ENCODE measurements at places on chromosomes 1 and 21.

- no peak overlapping the region for H3K4me3 ChIP-seq
- no peaks in the 10 kb centered on the region for H3K27me3 ChIP-seq
- no peaks in the 10 kb centered on the region for H3K4me1 ChIP-seq
- H3K27ac ChIP-seq, result no peak overlapping the region
Observed at GRCh38 chr1:224380003-224380402, 23.3 kb downstream of the CNIH4 start.

DNA sequence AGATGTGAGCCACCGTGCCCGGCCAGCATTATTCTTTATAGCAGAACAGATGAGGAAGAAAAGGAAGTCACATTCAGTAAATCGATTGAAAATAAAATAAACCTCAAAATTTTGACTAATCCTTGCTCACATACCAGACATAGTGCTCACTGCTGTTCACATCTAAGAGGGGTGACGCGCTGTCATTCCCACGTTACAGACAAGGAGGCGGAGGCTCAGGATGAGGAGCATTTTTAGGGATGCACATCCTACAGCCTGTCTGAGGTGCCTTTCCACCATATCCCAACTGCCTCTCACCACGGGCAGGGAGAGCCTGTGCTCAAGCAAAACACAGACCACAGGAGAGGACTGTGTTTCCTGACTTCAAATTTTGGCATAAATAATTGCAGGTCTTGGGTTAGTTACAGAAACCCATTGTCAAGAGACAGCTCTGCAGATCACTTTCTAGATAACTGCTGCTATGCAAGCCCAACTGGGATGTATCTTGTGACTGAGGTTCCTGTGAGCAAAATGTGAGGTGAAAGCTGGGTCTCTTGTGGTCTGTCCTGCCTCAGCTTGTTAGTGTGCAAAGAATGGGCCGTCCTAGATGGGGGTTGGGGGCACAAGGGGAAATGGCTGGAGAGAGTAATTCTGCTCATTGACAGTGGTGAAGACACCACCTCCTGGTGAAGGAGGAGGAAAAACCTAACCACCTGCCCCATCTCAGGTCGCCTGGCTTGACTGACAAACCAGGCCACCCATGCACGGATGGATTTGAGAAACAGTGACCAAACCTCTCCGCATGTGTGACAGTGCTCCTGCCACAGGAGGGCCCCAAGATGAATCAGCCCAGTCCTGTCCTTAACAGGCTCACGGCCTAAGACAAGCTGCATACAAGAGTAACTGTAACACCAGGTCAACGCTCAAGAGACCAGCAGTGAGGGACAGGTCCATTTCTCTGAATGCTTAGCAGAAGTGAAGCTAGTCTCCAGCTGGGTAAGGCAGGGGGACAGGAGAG lies 8.2 kb downstream of the TNN start:
- H3K36me3 ChIP-seq, result no peaks in the 10 kb centered on the region
- no peaks in the 10 kb centered on the region for H3K27me3 ChIP-seq
- no peak for DNase-seq
- H3K27ac ChIP-seq, result no peak overlapping the region
- H3K4me3 ChIP-seq, result no peak overlapping the region
- H3K4me1 ChIP-seq, result peaks cover 4% of the 10 kb centered on the region

- no peaks in the 10 kb centered on the region for H3K4me1 ChIP-seq
- no peaks in the 10 kb centered on the region for H3K36me3 ChIP-seq
- no peak for DNase-seq
- no peak overlapping the region for H3K4me3 ChIP-seq
- H3K27ac ChIP-seq, result no peak overlapping the region
- no peaks in the 10 kb centered on the region for H3K27me3 ChIP-seq
Observed at GRCh38 chr1:237267743-237268142, 225.8 kb downstream of the RYR2 start.

GRCh38 chr21:35044770-35045541 lies 4.1 kb downstream of the RUNX1 start:
- H3K27me3 ChIP-seq, result peaks cover 2% of the 10 kb centered on the region
- H3K4me3 ChIP-seq, result no peak overlapping the region
- no peaks in the 10 kb centered on the region for H3K36me3 ChIP-seq
- no peak overlapping the region for H3K27ac ChIP-seq
- no peaks in the 10 kb centered on the region for H3K4me1 ChIP-seq
- DNase-seq, result no peak

GRCh38 chr1:192802406-192802805 lies 6.4 kb upstream of the RGS2 start:
- H3K4me3 ChIP-seq, result no peak overlapping the region
- no peaks in the 10 kb centered on the region for H3K27me3 ChIP-seq
- no peak for DNase-seq
- H3K36me3 ChIP-seq, result no peaks in the 10 kb centered on the region
- H3K4me1 ChIP-seq, result no peaks in the 10 kb centered on the region

DNA sequence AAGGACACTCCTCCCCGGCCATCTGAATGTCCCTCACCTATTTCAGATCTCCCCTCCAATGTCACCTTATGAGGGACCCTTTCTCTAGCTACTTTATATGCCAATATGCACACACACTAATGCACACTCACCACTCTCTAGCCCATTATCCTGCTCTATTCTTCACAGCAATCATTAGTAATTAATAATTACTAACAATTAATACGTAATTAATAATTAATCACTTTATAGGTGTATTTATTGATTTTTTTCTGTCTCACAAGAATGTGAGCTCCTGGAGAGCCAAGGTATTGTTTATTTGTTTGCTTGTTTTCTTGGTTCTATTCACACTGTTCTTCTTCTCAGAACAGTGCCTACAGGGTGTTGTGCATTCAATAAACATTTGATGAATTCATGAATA lies 385.2 kb upstream of the DUSP10 start:
- H3K4me1 ChIP-seq, result no peaks in the 10 kb centered on the region
- no peaks in the 10 kb centered on the region for H3K27me3 ChIP-seq
- DNase-seq, result no peak
- H3K4me3 ChIP-seq, result no peak overlapping the region
- H3K36me3 ChIP-seq, result no peaks in the 10 kb centered on the region
- no peak overlapping the region for H3K27ac ChIP-seq

- H3K27me3 ChIP-seq, result no peaks in the 10 kb centered on the region
- no peak overlapping the region for H3K27ac ChIP-seq
- no peaks in the 10 kb centered on the region for H3K4me1 ChIP-seq
- H3K36me3 ChIP-seq, result no peaks in the 10 kb centered on the region
Observed at GRCh38 chr1:172089768-172090510, 248.6 kb downstream of the DNM3 start.

GRCh38 chr1:119959268-119960220 lies 63.2 kb upstream of the ADAM30 start:
- DNase-seq, result no peak
- peaks cover 76% of the 10 kb centered on the region for H3K4me1 ChIP-seq
- no peaks in the 10 kb centered on the region for H3K27me3 ChIP-seq
- peaks cover 13% of the 10 kb centered on the region for H3K36me3 ChIP-seq
- no peak overlapping the region for H3K4me3 ChIP-seq
